ENCODE measurements at places on chromosomes 5 and 9.

GRCh38 chr5:134245101-134245604 lies 19.3 kb upstream of the PPP2CA start:
- DNase-seq, result no peak

GRCh38 chr5:33984671-33985124 lies at the start of gene SLC45A2:
SLC45A2 (minus strand) TSS chr5:33984693; CDS start chr5:33984583, 110 bp downstream.
- DNase-seq, result no peak

DNA sequence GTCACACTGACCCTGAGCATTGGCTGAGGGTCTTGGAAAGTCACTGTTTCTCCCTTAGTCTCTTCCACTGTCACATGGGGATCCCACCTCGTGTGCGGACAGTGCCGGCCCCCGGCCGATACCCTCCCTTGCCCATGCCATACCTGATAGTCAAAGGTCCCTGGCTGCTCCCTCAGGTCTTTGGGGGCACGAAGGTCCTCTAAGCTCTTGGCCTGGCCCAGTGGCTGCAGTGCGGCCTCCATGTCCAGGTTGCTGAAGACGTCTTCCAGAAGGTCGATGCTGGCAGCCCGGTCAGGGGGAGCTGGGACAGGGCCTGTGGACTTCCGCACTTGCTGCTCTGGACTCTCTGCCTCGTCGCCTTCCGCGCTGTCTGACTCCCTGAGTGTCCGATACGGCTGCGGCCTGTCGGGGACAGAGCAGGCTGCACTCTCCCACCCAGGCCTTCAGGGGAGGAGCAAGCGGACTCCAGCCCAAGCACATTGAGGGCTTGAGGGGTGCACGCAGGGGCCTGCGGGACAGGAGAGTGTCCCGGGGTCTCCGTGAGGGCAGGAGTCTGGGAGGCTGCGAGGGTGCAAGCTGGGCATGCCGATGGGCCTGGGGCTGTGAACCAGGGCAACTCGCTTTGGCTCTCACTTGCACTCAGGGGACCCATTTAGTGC lies 27.6 kb downstream of the CRB2 start:
- no peak for DNase-seq

- no peak for DNase-seq
Observed at GRCh38 chr5:132762246-132763000, 14.6 kb downstream of the SEPTIN8 start.

DNA sequence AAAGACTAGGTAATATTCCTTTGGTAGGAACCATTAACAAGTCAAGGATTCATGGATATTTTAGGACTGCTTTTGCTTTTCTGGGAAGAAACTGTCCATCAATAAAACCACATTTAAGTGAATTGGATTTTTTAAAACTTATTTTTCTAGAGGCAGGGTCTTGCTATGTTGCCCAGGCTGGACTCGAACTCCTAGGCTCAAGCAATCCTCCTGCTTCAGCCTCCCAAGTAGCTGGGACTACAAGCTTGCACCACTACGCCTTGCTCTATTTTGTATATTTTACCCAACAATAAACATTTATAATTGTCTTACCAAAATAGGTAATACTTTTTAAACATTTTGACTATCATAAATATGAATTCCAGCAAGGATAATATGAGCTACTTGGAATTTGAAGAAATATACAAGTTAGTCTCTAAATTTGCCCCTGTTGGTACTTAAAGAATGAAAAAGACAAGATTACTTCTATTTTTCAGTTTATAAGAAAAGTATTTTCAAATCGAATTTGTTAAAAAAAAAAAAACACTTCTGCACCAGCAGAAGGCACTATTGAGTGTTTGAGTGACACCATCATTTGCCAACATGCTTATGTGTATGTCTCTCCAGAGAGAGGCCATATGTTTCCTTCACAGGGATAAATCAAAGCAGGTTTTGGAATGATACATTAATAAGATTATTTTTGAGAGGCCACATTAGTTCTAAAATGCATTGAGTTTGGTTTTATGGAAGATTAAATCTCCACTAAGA lies 60.0 kb upstream of the CARTPT start:
- no peak for DNase-seq

DNA sequence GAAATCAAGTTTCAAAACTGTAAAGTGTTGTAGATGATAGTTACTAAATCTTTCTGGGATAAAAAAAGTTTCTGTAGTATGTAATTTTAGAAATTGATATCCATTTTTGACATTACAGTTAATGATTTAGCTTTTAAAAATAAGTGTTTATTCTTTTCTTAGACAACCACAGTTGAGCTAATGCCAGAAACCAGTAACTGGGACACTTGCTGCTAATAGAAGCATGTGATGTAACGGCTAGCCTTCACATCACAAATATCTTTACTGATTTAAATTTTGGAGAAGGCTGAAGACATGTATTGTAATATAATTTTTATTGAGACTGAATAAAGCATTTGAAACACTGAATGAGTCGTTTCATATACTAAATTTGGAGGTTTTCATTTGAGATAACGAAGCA lies 18.8 kb downstream of the CSNK1G3 start:
- DNase-seq, result no peak

DNA sequence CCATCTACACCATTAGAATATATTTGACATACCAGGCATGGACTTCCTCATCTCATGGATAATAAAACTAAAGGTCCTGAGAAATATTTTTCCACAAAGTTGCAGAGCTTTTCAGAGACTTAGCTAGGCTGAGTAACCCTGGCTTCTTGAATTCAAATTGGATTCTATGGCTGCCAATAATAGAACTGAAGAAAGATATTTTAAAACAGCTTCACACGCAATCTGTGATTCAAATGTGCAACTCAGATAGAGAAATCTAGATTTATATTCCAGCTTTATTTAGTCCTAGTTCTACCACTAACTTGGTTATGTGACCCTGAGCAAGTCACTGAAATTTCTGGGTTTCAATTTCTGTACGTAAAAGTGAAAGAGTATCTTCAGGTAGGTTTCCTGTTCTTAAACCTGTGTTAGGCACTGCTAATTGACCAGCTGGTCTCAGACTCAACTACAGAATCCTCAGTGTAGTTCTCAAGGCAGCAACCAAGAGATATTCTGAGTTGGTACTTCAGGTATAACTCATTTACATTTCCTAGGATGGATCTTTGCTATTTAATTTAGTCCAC lies 235.3 kb downstream of the GABRB2 start:
- DNase-seq, result no peak

DNA sequence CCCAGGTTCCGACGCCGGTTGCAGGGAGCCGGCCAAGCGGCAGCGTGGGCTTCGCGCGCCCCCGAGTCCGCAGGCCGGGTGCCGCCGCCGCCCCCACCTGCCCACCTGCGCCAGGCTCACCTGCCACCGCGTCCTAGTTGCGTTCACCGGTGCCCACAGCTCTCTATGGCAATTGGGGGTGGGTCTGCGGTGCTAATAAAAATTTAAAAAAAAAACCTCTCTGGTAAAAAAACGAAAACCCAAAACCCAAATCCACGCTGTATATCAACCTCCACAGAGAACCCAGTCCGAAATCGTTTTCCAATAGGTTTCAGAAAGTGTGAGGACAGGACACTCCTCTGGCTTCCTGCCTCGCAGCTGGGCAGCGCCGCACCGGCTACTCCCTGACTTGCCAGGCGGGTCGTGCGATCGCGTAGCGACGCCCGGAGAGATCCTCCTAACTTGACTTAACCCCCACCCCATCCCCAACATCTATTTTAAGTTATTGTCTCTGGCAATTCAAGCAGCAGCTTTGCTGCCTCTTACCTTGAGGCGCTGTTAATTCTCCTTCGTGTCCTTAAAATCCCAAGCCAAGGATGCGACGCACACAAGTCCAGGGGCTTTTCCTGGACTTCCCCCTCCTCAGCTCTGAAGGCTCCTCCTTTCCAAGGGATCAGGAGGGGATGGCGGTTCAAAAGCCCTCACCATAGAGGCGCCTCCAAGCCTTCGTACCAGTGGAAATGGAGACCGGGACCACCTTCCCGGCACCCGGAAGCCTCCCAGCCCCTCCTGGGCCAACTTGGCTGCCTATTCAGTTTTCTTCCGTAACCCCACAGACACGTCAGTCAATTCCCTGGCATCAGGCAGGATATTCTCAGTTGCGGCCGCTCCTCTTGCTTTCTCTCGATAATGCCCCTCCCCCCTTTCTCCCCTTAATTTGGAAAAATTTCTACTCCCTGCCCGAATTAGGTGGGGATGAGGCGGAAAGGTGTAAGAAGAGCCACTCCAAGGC lies 1639.4 kb upstream of the C9orf72 start:
- no peak for DNase-seq

GRCh38 chr5:160382346-160382745 lies 11.9 kb upstream of the C1QTNF2 start:
- DNase-seq, result no peak

DNA sequence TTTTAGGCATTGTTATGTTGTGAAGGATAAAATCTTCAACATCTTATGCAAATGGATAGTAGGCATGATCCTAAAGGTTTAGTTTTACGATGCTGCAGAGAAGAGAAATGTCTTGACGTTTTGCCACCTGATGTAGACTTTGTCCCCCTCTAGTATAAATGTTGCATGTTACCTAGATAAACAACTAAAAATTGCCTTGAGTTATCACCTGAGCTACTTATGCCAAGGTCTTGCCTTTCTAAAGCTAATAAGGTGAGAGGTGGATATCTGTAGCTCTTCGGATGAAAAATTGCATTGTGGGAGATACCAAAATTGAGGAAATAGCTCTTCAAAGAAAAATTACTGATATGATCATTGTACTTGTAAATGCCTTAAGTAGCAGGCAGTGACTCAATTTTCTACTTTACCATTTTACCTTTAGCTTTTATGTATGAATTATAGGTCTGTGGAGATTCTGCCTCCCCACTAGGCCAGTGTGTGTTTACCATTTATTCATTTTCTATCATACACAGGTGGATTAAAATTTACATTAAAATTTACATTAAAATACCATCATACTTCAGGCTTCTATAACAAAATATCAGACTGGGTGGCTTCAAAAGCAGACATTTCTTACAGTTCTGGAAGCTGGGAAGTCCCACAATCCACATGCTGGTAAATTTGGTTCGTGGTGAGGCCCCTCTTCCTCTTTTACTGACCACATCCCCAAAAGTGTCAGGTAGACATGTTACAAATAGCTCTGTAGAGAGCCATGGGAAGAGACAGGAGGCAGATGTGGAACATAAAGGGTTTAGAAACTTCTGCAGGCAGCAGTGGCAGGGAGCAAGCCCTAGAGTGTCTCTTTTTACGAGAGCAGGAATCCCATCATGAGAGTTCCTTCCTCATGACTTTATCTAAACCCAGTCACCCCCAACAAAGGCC lies 100.7 kb upstream of the ERBIN start:
- DNase-seq, result no peak

- DNase-seq, result no peak
Observed at GRCh38 chr9:91705386-91705785, 244.6 kb downstream of the ROR2 start.

GRCh38 chr5:168691891-168692290 lies 112.7 kb upstream of the PANK3 start:
- no peak for DNase-seq

DNA sequence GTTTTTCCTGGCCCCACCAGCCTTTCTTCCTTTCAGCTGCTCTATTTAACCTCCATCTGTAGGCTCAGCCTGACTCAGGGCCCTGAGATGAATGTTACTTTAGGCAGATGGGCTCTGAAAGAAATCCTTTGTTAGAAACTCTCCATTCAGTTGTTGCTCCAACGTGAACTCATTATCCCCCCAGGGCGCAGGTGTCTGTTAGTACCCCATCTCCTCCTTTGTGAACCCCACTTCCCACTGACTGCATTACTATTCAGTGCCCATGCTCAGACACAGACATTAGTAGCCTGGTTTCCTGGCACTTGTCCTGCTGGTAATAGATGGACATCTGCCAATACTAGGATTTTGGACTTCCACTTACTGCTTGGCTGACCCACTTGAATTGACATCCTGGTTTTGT lies 1271.6 kb downstream of the PTPRD start:
- no peak for DNase-seq

DNA sequence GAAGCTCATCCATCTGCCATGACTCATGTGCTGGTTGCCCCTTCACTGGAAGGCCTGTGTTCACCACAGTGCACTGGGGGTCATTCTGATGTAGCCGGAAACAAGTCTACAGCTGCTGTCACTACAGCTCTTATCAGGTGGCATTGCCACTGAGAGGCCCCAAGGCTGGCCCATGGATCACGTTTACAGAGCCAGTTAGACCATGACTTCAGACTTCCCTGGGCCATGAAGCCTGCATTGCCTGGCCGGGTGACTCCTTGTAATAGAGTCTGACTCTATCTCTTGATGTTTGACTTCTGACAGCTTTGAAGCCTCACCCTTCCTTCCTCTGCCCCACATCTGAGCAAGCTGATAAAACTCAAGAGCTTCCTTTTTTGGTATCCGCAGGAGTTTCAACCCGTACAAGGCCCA lies 473.5 kb upstream of the DAP start:
- DNase-seq, result no peak
